ENCODE measurements at places on chromosomes 7 and 10.

DNA sequence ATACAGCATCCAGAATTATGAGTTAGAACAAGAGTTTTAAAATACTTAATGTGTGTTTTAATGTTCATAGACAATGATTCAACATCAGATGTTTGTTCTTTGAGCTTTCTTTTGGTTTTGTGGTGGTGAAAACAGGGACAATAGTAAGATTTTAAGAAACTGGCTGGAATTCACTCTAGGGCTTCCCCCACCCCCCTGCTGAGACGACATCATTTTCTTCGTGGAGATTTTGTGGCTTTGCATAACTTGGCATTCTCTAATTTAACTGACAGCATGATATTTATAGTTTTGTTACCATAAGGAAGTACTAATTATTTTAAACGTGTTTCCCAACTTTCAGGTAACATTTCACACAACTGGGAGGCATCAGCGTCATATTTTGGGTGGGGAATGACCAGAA, 184.1 kb downstream of the BICC1 start:
- DNase-seq: no peak

DNA sequence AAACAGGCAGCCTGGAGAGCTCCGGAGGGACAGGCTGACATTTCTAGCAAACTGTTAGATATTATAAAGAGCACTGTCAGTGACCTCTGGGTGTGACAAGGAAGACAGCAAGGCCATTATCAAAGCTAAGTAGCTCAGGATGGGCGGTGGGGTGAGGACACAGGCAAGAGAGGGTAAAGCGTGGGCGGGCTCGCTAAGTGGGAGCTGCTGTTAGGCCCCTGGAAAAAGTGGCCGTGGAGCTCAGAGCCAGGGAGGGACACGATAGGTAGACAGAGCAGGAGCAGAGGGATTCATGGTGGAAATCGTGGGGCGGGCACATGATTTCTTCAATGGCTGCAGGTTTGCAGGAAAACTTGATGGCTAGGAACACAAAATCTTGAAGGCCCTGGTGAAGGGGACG, 51.4 kb upstream of the NPS start:
- no peak for DNase-seq

DNA sequence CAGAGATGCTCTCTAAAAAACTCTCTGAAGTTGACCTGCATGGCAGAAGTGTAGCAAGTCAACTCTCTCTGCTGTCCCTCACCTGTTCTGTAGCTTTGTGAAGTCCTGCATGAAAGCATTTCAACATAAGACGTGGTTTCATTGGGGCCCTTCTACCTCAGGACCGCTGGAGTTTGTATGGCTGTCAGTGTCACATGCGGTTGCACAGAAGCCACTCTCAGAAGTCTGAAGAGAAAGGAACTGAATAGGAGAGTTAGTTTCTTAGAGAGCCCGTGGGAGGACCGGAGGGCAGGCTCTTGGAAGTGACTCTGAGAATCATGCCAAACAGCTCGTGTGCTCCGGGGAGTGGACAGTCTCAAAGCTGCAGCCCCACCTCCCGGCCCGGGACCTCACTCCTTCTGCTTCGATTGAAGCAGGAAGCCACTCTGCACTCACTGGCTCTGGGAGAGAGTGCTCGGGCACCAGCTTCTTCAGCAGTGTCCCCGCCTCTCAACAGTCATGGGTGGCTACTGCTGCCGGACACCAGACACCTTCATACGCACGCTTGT, 486.7 kb downstream of the SDK1 start:
- no peak for DNase-seq

GRCh38 chr7:78254726-78255055, 456.1 kb downstream of the PHTF2 start:
- no peak for DNase-seq

DNA sequence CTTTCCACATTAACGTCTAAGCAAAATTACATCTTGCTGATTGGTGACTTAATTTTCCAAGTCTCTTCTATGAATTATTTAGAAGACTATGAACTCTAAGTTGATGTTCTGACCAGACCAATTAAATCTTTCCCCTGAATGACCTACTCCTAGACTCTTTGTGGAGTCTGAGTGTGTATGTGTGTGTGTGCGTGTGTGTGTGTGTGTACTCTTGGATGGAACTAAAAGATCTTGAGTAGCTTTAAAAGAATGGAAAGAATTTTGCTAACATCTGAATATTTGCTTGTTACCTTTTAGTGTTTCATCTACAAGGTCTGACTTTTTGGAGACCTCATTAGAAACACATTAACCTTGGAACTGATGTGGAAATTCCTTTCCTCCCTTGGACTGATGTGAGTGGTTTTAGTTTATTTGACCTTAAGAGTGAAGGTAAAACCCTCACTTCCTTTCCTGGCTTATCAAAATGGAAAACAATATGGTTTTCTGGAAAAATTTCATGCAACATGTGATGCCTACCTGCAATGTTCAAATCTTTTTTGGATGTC, 257.1 kb downstream of the GATA3 start:
- no peak for DNase-seq

GRCh38 chr10:28906011-28906411, 228.7 kb downstream of the BAMBI start:
- no peak for DNase-seq

DNA sequence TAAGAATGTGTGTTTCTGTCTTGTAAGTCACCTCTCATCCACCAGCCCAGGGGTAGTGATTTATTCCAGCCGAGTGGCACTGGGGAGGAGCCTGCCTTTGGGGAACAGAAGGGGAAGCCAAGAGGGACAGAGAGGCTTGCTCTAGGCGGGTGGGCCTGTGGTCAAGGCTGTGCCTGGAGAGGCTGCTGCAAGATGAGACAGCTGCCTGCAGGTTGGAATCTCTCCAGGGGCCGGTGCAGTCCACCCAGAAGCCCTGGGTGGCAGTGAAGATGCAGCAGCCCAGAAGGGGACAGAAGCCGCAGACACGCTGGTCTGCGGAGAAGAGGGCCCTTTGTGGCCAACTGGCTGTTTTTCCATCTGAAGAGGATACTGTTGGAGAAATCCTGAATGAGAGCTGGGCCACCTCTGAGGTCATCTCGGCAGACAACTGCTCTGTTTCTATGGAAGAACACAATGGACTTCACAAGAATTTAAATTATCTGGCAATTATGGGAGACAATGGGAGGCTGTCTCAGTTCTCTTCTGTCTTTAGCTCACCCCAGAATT, 175.7 kb downstream of the GFRA1 start:
- DNase-seq: no peak

GRCh38 chr7:154886591-154886990, 116.3 kb downstream of the PAXIP1 start:
- no peak for DNase-seq

GRCh38 chr7:137664846-137665245, 181.9 kb downstream of the DGKI start:
- no peak for DNase-seq

- DNase-seq: no peak
Observed at GRCh38 chr10:30835146-30835545, 196.5 kb downstream of the ZNF438 start.

DNA sequence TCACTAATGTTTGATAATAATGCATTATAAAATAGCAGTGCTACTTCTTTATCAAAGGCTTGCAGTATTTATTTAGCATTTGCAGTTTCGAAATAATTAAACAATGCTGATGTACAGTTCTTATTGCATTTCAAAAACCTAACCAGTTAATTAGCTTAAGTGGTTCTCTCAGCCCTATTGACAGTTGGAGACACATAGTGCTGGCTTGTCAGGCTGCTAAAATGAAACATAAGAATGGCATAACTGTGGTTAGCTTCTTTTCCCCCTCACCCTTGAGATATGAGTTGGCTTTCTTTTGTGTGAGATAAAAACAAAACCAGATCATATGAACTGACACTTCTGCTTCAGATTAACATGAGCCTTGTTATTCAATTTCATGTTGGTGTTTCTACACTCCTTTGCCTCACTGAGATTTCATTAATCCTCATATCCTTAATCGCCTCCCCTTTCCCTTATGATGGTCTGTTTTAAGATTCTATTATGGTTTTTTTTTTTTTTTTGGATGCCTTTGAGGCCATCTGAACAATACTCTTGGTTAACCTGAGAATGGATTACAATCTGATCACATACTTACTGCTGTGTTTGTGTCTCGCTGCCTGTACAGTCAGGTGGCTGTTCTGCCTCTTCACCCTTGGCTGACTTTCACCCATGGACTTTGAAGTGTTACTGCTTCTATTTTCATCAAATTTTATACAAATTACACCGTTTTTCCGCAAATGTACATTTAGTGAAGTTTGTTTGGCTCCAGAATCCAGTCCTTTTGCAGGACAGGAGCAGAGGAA, 108.0 kb downstream of the SDK1 start:
- DNase-seq: no peak
